Activated CD8-positive, alpha-beta memory T cell treated with anti-CD3 and anti-CD28 coated beads for 1 hour (primary cell): ENCODE measurements at places on chromosomes 6 and 20.
A peak's percentile ranks its signal among the peaks of the same experiment; 100 is the strongest.

DNA sequence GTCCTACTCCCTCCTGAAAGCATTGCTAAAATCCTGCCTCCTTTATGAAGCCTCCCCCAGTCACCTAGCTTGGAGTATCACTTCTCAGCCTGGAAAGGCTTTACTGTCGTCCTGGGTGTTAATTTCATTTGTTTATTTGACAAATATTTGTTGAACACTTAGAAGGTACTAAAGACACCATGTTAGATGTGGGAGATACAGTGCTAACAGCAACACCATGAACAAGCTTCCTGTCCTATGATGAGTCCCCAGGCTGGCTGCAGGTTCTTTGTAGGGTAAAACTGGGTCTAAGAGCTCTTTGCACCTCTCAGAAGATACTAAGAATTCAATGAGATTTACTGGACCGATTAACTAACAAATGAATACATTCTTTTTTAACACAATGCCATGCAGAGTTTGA, 109.2 kb upstream of the TMEM170B start:
- no peak for DNase-seq

- DNase-seq, result no peak
These were observed 1310.1 kb downstream of the EPHA7 start for GRCh38 chr6:92109256-92109655.

DNA sequence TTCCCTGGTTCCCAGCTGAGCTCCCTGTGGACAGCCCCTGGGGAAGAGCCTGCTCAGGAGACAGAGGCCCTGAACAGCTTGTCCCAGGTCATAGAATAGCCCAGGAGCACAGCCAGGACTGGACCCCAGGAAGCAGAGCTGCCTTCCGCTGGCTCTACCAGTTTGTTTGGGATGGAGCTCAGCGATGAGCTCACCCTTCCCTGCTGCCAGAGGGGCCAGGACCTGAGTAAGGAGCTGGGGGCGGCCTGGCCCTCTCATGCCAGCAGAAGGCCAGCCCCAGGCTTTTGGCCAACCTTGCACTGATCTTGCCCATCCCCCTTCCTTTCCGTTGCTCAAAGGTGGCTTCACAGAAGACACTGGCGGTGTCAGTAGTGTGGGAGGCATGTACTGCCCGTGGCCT, 17.5 kb downstream of the MMP24OS start:
- DNase-seq, result no peak

GRCh38 chr6:50829049-50829448, 10.4 kb downstream of the TFAP2B start:
- DNase-seq, result no peak

DNA sequence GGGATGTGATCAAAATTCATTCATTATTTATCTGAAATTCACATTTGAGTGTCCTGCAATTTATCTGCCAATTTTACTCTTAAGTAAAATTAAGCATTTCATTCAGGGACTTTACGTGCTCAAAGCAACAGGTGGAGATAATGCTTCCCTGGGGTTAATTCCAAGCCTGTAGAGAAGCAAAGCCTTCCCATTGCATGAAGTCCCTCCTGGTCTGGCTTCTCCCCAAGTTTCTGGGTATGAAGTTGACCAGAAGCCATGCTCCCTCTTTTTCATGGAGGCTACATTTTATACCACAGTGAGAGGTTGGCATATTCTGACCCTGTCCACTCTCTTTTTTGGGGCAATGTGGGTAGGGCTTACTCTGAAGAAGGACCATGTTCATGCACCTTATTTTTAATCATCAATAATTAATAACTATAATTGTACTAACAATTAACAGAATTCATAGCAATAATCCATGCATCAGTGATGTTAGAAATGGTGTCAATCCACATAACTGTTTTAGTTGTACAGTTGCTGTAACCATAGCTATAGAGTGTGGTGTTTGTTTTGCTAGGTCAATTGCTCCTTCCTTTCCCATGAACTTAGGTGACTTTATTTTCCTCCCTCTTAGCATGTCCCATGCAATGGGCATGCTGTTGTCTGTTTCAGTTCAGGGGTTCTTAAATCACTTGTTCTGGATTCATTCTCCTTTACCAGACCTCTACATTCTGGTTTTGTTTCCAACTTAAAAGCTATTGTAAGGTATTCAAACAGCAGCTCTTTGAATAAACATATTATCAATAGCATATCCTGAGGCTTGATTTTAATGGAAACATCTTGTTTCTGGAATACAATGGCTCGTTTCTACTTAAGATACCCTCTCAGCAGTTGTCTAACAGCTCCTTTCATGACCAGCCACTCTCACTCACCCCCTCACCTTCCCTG, 1.5 kb downstream of the LAMA4 start:
- no peak for DNase-seq

GRCh38 chr20:62119591-62120364, 2.5 kb upstream of the LSM14B start:
- DNase-seq, result no peak

GRCh38 chr6:73157870-73158269, 67.4 kb downstream of the KHDC1L start:
- DNase-seq, result no peak

DNA sequence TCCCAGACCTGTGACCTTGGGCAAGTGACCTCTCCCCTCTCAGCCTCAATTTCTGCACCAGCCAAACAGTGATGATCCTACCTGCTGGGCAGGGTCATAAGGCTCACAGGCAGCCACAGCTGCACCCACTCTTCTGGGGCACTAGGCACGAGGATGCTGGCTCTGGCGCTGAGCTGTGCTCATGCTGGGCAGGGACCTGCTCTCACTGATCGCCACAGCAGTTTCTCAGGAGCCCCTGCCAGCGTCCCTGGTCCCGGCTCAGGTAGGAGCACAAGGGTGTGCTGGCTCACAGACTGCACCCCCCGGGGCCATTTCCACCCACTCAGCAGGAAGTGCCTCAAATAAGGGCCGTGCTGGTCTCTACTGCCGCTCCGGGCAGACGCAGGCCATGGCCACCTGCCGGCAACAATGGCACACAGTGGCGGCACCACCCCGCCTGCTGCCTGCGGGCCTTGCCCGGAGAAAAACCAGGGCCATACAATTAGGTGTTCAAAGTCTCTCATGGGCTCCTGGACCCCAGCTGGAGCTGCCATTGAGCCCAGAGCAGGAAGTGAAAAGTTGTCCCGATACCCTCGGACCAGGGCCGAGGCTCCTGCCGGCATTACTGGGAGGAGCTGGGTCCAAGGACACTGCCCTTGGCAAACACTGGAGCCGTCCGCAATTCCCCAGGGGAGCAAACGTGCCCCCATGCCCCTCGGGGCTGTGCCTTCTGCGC, 4.6 kb upstream of the CABLES2 start:
- no peak for DNase-seq

- DNase-seq, result no peak
These were observed 33.4 kb downstream of the TTLL9 start for GRCh38 chr20:31903627-31904386.

DNA sequence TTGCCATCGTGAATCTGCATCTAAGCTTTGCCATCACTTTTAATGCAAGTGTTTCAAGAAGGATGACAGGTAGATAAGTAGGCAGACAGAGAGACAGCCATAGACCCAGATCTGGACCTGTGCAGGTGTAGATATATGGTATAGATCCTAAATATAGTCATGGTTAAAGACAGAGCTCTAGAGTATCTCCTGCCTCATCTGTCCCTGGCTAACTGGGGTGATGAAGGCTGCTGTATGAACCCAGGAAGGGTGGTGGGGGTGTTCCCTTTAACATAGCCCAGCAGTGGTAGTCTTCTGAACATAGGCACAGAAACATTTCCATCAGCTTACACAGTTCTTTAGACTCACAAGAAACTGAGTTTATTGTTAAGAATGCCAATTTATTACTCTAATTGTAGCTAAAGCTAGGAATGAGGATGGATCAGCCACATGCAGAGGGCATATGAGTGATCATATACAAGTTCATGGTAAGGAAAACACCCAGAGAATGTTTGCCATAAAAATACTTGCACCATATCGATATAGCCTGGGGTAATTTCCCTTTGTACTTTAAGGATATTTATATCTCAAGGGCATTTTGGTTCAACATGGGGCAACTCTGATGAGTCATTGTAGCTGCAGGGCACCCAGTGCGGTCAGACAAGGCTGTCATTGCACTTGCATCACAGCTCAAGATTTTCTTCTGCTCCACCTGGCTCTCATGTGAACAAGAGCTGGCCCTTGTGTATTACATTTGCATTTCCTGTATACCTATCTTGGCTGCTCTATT, 587.2 kb downstream of the EPM2A start:
- DNase-seq, result no peak

DNA sequence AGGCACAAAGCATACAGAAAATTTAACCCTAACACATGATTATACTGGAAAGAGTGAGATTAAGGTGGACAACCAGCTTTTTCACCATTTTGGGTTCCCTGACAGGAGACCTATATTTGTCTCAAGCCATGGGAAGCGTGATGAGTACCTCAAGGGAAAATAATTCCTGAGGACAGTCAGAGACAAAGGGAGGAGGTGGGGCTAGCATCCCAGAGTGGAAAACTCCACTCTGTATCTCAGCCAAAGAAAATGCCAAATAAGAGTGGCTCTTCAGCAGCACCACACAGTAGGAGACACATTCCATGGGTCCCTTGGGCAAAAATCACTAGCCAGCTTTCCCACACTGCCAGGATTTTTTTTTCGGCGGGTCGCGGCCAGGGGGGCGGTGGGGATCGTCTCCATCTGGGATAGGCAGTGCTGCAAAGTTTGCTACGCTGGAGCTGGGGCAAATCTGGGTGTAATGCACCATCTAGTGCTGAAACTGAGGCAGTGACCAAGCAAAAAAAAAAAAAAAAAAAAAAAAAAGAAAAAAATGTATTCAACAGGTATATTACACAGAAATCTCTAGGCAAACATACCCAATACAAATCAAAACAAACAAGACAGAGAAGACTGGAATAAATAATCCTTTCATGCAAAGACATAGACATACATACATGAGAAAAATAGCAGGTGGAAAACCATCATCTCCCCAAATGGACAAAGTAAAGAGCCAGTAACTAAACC, 77.3 kb upstream of the SLC35F1 start:
- no peak for DNase-seq

GRCh38 chr20:36202891-36203338, 33.4 kb upstream of the AAR2 start:
- peak; percentile 67 for DNase-seq

- DNase-seq, result no peak
These were observed 99.9 kb downstream of the TCP11 start for GRCh38 chr6:35041086-35041861.

- no peak for DNase-seq
These were observed 2.9 kb downstream of the ADGRF5 start for GRCh38 chr6:46918806-46919205.

- DNase-seq, result no peak
These were observed 105.9 kb downstream of the PRDM13 start for GRCh38 chr6:99712519-99712918.

GRCh38 chr6:81895511-81896185, 143.2 kb upstream of the TENT5A start:
- DNase-seq, result no peak

DNA sequence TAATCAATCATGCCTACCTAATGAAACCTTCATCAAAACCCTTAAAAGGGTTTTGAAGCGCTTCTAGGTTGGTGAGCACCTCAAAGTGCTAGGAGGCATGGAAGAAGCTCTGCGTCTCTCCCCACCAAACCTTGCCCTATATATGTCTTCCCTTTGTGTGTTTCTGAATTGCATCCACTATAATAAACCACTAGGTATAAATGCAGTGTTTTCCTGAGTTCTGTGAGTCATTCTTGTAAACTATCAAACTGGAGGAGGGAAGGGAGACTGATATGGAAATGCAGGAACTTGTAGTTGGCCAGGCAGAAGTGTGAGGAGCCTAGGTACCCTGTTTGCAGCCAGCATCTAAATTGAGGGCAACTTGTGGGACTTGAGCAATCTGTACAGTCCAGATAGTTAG, 698.8 kb downstream of the DOK5 start:
- DNase-seq, result no peak

GRCh38 chr6:10081957-10082356, 332.9 kb downstream of the TFAP2A start:
- no peak for DNase-seq

DNA sequence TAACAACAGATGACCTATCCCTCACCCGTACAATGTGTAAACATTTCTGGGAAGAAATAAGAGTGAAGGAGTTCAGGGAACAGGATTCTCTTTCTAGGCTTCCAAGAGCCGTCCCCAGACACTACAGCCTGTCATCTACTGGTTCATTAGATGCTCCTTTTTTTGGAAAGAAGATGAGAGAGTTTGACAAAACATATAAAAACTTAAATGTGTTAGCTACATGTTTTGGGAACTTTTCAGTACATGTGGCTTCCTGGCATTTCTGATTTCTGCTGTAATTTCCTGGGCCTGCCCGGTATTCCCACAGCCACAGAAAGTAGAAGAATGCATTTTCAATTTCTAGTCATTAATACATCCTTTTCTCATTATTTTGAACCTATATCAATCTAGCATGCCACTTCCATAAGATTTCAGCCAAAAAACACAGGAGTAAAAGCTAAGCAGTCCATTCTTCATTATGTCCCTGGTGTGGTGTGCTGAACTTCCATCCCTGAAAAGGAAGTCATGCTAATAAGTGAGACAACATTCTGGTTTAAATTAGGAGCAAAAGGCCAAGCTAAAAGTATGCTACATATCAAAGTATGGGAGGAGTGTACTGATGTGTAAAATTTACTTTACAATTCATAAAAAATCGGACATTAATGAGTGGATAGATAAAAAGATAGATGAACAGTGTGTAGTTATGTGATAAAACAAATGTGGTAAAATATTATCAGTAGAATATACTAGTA, 198.2 kb downstream of the WDR27 start:
- no peak for DNase-seq

DNA sequence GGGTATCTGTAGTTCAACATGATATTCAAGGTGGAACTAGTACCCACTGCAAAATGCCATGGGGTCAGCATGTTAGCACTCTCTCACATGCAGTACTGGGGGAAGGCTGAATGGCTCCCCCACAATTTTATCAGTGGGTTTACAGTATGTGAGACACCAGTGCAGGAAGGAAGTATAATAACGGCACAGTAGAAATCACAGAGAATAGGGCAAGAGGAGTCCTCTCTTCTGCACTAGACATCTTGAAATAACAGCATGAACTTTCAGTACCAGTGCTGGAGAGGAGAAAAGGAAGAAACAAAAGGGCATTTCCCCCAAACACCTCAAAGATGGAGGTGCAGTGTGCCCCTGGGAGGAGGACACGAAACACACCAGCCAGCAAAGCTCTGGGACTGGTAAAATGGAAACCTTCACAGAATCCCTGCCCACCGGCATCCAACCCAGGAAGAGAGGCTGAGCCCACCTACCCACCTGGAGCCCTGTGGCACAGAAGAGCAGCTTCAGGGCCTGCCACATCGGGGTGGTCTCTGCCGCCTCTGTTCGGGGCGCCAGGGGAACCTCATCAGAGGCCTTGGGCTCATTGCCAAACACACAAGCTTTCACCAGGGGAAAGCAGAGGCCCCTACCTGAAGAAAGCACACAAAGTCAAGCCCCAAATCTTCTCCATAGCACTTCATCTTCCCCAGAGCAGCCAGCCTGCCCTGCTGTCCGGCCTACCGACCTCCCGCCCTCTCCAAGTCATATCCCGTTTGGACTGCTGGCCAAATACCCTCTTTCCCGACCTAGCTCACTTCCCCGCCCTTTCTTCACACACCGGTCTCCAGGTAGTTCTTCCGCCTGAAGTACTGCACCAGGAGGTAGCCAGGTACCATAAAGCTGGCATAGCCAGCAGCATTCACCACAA, 1.2 kb downstream of the SLC35B2 start:
- DNase-seq, result no peak
